Tibial nerve (tissue), 4 donors: ENCODE measurements at places on chromosomes 4 and X. TPM values are rescaled to one million over a fixed set of nuclear protein-coding genes. Genes with fewer than 3 reads are reported as not detected.

- no peak for DNase-seq
These were observed 96.1 kb downstream of the PRDM5 start for GRCh38 chr4:120826449-120826848.

DNA sequence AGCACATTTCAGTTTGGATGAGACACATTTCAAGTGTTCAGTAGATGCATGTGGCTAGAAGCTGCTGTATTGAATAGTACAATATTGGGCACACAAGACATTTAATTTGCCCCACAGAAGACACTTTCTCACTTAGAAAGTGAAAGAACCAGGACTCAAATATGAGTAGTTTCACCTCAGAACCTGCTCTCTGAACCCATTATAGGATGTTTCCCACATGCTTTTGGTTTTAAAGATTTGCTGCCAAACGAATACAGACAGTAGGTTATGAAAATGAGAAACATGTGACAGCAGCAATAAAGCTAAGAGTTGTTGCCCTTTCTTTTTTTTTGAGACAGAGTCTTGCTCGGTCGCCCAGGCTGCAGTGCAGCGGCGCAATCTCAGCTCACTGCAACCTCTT, 32.3 kb downstream of the C4orf54 start:
- DNase-seq, result no peak

DNA sequence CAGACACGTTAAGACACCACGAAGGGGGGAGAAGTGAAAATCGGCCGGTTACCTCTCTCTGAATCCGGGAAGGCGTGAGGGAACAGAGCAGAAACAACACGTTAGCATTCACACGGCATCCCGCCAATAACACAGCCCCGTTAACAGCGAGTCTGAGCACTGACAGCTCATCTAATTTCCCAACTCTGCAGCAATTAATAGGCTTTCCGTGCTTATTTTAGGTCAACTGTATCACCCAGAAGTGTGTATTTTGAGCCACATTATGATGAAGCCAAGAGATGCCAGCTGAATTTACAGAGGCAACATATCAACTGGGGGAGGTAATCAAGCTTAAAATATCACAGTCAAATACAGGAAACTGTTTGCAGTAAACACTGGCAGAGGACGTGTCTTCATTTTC, 92.6 kb downstream of the NSUN7 start:
- no peak for DNase-seq

GRCh38 chr4:123452616-123453015, 56.0 kb downstream of the SPRY1 start:
- peak; percentile 83 for DNase-seq

DNA sequence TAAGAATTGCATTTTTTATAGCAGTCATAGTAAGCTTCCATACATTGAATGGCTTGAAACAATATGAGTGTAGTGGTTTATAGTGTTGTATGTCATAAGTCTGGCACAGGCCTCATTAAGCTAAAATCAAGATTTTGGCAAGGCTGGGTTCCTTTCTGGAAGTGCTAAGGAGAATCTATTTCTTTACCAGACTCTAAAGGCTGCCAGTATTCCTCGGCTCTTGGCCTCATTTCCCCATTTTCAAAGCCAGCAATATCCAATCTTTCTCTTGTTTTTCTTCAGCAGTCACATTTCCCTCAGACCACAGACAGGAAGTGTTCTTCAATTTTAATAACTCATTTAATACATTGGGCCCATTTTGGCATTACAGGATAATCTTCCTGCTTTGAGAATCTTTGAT, 1155.5 kb upstream of the PABPC4L start:
- no peak for DNase-seq

GRCh38 chr4:169070071-169070894, 60.2 kb upstream of the CBR4 start:
- DNase-seq, result no peak

DNA sequence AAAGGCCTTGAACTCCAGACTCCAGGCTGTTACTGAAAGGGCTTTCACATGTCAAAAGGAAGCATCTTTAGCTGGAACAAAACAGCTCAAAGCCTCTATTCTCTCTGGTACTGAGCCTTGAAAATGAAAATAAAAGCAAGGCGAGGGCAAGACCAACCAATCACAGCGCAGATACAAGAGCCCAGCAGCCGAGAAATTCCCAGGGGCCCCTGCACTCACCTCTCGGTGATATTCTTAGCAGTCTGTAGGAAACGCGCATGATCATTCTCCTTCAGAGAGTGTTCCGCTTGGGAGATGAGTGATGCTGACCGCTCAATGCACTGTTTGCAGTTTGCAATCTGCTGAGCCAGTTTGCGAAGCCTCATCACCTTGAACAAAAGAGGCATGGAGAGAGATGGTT, 138.1 kb downstream of the MID1 start:
- DNase-seq, result peak; percentile 23

GRCh38 chrX:118630848-118631247, 96.6 kb upstream of the IL13RA1 start:
- DNase-seq, result no peak

DNA sequence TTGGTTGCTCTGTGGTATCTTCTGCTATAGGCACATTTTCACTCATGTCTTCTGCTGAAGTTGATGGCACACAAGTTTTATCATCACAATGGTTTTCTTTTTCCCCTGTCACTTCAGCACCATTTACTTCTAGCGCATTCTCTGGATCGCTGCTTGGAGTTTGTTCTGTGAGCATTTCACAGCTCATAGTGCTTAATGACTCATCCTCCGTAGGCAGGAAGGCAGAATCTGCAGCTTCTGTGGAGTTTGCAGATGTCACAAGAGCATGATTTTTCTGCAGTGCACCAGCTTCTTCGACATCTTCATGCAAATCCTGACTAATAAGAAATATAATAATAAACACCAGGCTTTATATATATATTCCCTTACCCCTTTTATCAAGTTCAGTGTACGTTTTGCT, 83.6 kb downstream of the CHM start:
- DNase-seq, result no peak

DNA sequence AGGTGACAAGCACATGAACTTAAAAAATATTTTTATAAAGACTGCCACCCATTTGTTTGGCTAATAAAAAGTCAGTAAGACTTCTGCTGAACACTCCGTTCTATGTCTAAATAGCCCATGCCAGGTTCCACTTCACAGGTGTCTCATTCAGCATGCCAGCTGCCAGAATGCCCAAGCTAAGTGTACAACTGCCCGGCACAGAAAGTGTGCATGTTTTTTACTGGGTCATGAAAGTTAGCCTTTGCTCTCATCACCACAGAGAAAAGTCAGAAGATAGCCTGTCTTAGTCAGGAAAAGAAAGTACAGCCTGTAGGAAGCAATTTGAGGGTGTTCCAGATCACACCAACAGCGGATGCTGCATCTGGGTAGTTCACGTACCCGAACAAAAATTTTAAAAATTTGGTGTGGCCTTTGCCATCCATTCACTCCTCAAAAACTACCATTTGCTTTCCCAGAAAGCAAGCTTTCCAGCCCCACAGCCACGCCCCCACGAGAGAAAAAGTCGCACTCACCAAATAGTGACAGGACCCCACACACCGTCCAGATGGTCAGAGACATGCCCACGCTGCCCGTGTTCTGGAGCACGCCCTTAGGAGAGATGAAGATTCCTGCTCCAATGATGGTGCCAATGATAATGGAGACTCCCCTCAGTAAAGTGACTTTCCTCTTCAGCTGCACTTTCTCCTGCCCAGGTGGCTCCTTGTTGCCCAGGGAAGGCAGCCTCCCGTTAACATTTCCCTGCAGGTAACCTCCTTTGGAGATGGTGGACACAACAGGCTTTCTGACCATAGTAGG, 671 bp downstream of the SLC7A11 start:
- no peak for DNase-seq

DNA sequence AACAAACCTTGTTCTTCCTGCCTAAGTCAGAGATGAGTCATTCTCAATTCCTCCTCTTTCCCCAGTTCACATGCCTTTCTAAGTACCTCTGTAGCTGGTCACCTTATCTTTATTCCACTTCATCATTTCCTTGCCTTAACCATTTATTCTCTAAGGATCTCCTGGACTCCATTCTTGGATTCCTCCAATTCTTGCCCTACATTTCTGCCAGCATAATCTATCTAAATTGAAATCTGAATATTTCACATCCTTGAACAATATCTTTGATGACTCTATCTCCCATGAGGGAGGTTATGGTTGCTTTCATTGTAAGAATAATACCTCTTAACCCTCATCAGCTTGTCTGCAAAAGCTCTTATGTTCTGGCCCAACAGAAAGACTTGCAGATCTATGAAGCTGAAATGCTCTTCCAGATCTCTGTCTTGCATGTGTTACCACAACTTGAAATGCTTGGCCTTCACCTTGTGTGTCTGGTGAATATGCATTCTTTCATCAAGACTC, 28.6 kb upstream of the PDE5A start:
- DNase-seq, result no peak

The TLR2 gene
- total RNA-seq, result 44.6 TPM

The SUPT20HL2 gene
- total RNA-seq, result not detected

The EDA gene
- total RNA-seq, result 13.8 TPM
